ENCODE measurements at places on chromosomes 7 and 10.
A peak's percentile ranks its signal among the peaks of the same experiment; 100 is the strongest.

GRCh38 chr10:103811463-103811862 is 43.9 kb downstream of the SH3PXD2A start:
- DNase-seq, result no peak

DNA sequence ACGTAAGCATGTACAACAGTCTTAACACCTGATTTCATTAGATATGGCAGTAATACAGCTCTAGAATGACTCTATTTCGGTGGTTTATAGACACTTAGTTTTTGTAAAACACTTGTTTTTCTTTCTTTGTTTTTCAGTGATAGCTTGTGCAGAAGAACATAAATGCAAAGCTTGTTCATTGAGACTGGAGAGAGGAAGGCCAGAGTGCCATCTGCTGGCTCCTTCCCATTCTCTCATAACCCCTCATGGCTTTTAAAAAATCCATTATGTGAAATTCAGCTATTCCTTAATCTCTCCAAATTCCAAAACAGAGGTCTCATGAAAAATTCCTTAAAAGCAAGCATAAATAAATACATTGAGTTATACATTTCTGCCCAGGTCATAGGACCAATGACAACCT is 76.3 kb downstream of the CACNB2 start:
- no peak for DNase-seq

GRCh38 chr10:133217800-133218589 is 12.0 kb upstream of the UTF1 start:
- DNase-seq, result no peak

- no peak for DNase-seq
Observed at GRCh38 chr10:121059351-121059750, 208.2 kb downstream of the WDR11 start.

GRCh38 chr7:138750473-138750872 is 47.3 kb upstream of the TMEM213 start:
- DNase-seq, result no peak

DNA sequence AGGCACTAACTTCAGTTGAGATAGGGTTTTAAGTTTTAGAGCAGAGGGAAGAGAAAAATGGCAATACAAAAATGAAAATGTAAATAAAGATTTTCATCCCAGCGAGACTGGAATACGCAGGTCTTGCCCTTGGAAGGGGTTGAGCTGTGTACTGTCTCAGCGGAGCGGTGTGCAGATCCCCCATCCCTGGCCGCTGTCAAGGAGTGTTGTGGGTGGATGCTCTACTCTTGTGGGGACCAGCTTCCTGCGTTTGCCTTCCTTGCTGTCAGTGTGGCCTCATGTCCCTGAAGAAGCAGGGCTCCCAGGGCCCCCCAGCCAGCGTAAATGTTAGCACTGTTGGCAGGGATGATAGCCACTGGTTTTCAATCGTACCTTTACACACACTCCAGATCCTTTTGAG is 249.7 kb upstream of the PITRM1 start:
- no peak for DNase-seq

DNA sequence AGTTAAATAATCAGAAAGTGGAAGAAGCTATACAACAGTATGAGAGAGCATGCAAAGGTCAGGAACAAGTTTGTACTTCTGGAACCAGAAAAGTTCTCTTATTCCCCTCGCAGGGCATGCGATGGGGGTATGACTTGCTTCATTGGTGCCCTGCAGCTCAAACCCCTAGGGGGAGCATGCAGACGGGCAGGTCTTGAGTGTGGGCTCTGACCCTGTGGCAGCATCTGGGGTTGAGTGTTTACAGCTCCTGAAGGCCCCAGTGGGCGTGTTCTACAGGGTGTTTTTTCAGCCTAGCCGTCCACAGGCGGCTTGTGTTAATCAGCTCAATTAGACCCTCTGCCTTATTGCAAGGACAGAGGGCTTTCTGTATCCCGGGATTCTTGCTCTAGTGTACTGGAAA is 44.5 kb downstream of the KIF20B start:
- DNase-seq, result no peak

DNA sequence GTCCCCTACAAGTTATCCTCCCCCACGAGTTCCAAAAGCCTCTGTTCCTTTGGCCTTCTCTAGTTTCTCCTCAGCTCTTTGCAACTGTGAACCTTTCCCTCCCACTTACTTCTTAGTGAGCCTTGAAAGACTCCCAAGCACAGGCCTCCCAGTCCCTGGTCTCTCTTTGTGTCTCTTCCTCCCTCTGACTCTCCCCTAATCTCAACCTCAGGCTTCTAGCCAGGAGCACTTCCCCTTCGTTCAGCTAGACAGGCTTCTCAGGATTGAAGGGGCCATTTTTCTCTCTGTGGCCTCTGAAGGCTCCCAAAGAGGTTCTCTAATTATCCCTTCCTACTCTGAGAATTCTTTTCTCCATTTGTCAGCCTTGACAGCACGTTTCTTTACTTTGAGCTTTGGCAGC is 50.2 kb upstream of the PHYHIPL start:
- DNase-seq, result no peak

DNA sequence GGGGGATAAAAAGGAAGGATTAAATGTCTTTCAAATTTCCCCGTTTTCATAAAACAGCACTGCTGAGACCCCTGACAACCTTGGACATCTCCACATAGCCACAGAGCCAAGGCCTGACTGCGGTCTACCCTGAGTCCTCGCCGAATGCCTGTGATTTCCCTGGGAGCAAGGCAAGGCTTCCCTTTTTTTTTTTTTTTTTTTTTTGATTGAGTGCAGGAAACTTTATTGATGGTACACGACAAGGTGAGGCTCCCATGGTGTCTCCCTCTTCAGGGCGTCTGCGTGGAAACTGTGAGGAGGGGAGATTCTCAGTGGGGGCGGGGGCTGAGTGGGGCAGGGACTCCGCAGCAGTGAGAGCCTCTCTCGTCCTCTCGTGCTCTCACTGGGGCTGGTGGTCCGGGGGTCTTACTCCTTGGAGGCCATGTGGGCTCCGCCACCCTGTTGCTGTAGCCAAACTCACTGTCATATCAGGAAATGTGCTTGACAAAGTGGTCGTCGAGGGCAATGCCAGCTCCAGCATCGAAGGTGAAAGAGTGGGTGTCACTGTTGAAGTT is 4.2 kb upstream of the RPP38 start:
- no peak for DNase-seq

DNA sequence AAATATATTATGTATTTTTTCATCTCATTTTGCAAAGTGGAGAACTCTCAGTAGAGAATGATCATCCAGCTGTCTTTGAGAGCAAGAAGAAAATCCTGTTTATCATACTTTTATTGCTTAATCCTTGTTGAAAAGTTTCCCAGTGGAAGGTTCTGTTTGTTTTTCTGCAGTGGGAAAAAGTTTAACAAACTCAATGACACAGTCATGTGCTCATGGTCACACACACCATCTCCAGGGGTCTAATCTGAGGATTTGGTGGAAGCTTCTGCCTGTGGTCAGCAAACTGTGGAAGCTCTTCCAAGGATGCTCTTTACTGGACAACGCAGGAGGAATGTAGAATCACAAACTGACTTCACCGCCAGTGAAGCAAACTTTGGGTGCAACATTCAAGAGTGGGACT is 1003.9 kb downstream of the SORCS3 start:
- DNase-seq, result no peak

DNA sequence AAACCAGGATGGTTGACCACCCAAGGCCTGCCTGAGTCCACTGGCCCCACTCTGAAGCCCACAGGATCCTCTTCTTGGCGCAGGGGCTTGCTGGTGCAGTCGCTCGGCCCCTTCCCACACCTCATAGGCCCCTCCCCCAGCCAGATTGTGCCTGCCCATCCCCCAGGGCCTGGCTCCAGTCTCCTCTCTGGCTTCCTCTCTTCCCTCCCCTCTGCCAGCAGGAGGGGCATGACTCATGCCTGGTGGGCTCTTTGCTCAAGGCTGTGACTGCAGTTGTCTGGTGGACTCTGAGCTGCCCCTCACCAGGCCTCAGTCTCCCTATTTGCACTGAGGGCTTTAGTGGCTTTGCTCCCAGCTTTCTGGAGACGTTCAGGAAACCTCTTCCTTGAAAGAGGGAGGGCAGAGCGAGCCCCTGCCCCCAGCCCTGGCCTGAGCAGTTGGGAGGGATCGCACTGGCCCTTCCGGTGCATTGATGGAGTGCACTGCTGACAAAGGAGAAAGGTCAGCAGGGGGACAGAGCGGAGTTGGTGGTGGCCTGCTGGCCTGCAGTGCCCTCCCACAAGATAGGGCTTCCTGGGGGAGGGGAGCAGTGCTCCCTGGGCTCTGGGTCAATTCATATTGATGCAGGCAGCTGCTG is 60.7 kb downstream of the ZMIZ1 start:
- DNase-seq, result no peak

- no peak for DNase-seq
Observed at GRCh38 chr10:86282664-86283465, 83.7 kb downstream of the GRID1 start.

- no peak for DNase-seq
Observed at GRCh38 chr7:84497873-84498272, 303.3 kb upstream of the SEMA3A start.

DNA sequence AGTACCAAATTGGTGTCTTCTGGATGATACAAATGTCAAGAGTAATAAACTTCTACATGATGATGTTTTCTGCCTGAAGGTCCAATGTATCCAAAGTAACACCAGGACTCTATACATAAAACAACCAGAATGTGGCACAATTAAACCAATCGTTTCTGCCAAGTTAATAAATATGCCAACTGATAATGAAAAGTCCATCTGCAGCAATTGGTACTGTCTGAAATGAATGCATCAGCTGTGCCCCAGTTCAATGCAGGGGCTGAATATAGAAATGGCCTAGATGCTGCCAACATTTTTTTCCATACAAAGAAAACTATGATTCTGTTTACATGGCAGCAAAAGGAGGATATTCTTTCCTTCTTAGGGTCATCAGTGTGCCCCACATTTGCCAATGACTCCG is 137.2 kb upstream of the LSM8 start:
- DNase-seq, result no peak

- peak; percentile 27 for DNase-seq
Observed at GRCh38 chr7:521221-522070, 1.8 kb upstream of the PDGFA start.

- DNase-seq, result no peak
Observed at GRCh38 chr7:12721286-12721830, 33.9 kb downstream of the ARL4A start.

DNA sequence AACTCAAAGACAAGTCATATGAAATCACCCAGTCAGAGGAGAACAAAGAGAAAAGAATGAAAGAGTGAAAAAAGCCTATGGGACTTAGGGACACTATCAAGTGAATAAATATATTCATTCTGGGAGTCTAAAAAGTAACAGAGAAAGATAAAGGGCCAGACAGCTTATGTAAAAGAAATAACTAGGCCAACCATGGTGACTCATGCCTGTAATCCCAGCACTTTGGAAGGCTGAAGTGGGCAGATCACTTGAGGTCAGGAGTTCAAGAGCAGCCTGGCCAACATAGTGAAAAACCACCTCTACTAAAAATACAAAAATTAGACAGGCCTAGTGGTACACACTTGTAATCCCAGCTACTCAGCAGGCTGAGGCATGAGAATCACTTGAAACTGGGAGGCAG is 154.7 kb upstream of the TMEM106B start:
- no peak for DNase-seq

DNA sequence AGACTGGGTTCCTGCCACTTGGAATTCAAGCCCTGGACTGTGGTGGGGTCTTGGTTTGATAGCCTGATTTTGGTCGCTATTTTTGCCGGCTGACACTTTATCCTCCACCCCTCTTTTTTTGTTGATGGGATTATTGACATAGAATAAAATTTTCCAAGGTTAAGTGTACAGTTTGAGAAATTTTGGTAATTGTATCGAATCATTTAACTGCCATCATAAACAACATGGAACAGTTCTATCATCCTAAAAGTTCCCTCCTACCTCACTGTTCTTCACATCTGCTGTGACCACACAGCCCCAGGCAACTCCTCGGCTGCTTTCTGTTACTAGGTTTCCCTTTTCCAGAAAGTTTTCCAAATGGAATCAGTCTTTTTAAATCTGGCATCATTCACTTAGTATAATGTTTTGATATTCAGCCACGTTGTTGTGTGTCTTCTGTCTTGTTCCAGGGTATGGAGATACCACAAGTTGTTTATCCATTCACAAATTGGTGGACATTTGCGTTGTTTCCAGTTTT is 50.6 kb upstream of the STEAP1B start:
- DNase-seq, result no peak

- DNase-seq, result peak; percentile 74
Observed at GRCh38 chr7:22559829-22560489, 60.0 kb upstream of the STEAP1B start.

- no peak for DNase-seq
Observed at GRCh38 chr7:35749556-35749955, 51.3 kb upstream of the SEPTIN7 start.

- DNase-seq, result no peak
Observed at GRCh38 chr10:74419491-74419951, 268.5 kb downstream of the ADK start.

DNA sequence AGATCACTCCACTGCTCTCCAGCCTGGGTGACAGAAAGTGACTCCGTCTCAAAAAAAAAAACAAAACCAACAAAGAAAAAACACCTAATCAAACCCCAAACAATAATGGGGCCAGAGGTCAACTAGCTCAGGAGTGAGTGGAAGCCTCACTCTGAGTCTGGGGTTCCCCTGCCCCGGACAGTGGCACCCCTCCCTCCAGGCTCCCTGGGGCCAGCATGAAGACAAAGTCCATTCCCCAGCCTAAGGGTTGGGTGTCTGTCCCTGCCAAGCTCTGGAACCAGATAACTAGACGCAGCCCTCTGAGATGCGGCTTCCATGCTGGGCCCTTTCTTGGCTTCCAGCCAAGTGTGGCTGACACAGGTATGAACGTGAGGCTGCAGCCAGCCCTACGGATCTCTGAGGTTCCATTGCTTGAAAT is 1.7 kb upstream of the FUOM start:
- peak; percentile 37 for DNase-seq

GRCh38 chr7:87267239-87267900 is 47.8 kb upstream of the TMEM243 start:
- DNase-seq, result no peak

DNA sequence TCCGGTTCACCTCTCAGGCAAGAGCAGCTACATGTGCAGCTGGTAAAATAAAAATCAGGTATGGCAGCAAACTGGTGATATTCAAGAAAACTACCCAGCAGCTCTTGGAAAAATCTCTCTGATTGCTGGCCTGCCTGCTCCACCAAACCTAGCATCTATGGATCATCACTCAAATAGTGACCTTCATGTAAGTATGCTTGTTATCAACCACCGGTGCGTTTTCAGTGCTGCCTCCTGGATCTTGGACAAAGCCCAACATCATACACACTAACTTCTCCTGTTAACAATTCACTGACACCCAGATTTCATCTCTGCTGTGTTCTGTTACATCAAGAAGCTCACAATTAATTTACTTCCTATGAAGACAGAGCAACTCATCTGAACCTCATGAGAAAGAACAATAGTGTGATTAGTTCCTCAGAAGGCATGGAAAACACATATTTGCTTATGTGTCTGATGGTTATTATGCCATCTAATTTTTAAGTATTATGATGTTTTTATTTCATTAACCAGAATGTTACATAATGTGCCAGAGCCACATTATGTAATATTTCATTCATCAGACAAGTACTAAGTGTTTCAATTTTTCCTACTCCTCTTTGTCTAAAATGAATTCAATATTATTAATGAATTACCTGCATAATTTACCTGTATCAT is 8.8 kb downstream of the CDK6 start:
- DNase-seq, result no peak

All from CD4-positive, alpha-beta T cell treated with Interleukin-4 for 1 hour (primary cell).